ENCODE measurements at places on chromosomes 16 and 17. TPM values are rescaled to one million over a fixed set of nuclear protein-coding genes. Genes with fewer than 3 reads are reported as not detected.

GRCh38 chr16:67842509-67843342, 606 bp downstream of the THAP11 start:
- H3K27ac ChIP-seq: peak overlapping the region; percentile 100
- peaks cover 15% of the 10 kb centered on the region for H3K4me1 ChIP-seq
- peak; percentile 26 for DNase-seq

DNA sequence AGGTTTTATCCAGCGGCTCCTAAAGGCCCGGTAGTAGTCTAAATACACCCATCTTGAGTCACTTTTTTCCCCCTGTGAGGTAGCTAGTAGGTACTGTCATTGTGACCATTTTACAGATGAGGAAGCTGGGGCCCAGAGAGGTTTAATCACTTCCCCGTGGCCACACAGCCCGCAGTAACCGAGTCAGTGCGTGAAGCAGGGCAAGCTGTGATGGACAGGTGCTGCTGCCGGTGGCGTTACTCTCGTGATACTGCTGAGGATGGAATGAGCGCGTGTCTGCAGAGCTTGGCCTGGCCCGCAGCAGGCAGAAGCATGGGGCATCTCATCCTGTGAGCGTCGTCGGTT, 226.3 kb upstream of the CIBAR2 start:
- no peak overlapping the region for H3K4me3 ChIP-seq
- H3K4me1 ChIP-seq: peaks cover 3% of the 10 kb centered on the region
- H3K27me3 ChIP-seq: no peaks in the 10 kb centered on the region
- no peak for DNase-seq
- no peaks in the 10 kb centered on the region for H3K36me3 ChIP-seq

- H3K36me3 ChIP-seq: no peaks in the 10 kb centered on the region
- no peak for DNase-seq
- H3K4me3 ChIP-seq: no peak overlapping the region
- no peaks in the 10 kb centered on the region for H3K27me3 ChIP-seq
These were observed 12.5 kb downstream of the ABAT start for GRCh38 chr16:8686879-8687278.

- H3K27ac ChIP-seq: no peak overlapping the region
- no peak overlapping the region for H3K4me3 ChIP-seq
- no peaks in the 10 kb centered on the region for H3K27me3 ChIP-seq
- peaks cover 6% of the 10 kb centered on the region for H3K36me3 ChIP-seq
- no peak for DNase-seq
These were observed 10.7 kb downstream of the ZNF205 start for GRCh38 chr16:3122926-3123570.

GRCh38 chr16:55468352-55468990, 10.5 kb upstream of the MMP2 start:
- H3K27me3 ChIP-seq: no peaks in the 10 kb centered on the region
- DNase-seq: no peak
- no peak overlapping the region for H3K4me3 ChIP-seq
- no peaks in the 10 kb centered on the region for H3K4me1 ChIP-seq
- H3K36me3 ChIP-seq: no peaks in the 10 kb centered on the region
- no peak overlapping the region for H3K27ac ChIP-seq

- H3K4me1 ChIP-seq: no peaks in the 10 kb centered on the region
- H3K27ac ChIP-seq: no peak overlapping the region
- no peak for DNase-seq
- H3K4me3 ChIP-seq: no peak overlapping the region
- no peaks in the 10 kb centered on the region for H3K36me3 ChIP-seq
These were observed 62.0 kb upstream of the ZNF750 start for GRCh38 chr17:82901856-82902255.

DNA sequence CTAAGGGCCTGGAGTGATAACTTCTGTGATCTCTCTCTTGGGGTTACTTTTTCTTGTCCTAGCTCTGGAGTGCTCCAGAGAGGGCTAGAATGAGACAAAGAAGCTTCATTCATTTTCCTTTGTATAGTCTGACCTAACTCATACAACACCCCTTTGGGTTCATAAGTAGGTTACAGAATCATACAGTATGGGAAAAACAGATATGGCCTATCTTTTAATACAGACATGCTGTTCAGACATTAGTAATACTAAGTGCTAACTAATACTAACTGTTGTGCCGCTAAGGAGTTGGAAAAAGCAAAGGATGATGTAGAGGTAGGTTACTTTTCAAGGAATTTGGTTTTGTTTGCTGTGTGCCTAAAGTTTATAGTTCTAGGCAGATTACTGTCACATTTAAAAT, 84.7 kb downstream of the NLK start:
- no peak for DNase-seq
- H3K27ac ChIP-seq: no peak overlapping the region
- no peaks in the 10 kb centered on the region for H3K4me1 ChIP-seq
- H3K36me3 ChIP-seq: no peaks in the 10 kb centered on the region
- no peak overlapping the region for H3K4me3 ChIP-seq

GRCh38 chr16:67241008-67241900, 6.0 kb downstream of the FHOD1 start:
- no peaks in the 10 kb centered on the region for H3K36me3 ChIP-seq
- no peak overlapping the region for H3K4me3 ChIP-seq
- DNase-seq: peak; percentile 73
- peaks cover 24% of the 10 kb centered on the region for H3K4me1 ChIP-seq

DNA sequence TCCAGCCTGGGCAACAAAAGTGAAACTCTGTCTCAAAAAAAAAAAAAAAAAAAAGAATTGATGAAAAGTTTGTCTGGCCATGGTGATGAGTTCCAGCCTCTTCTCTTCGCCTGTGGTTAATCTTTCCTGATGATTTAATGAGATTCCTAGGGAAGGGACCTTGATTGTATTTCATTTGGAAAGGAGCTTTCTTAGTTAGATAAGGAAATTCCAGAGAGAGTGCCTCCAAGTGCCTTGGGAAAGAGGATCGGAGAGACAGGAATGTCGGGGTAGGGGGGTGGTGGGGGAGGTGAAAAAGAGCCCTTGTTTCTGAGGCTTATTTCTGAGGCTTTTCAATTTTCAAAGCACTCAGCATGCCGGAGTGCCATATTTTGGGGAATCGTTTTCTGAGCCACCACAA, 93.2 kb upstream of the SIAH1 start:
- H3K4me1 ChIP-seq: no peaks in the 10 kb centered on the region
- H3K4me3 ChIP-seq: no peak overlapping the region
- no peaks in the 10 kb centered on the region for H3K36me3 ChIP-seq
- no peaks in the 10 kb centered on the region for H3K27me3 ChIP-seq
- no peak for DNase-seq

GRCh38 chr17:72646176-72646575, 446.3 kb downstream of the SLC39A11 start:
- H3K27ac ChIP-seq: no peak overlapping the region
- no peak overlapping the region for H3K4me3 ChIP-seq
- H3K4me1 ChIP-seq: no peaks in the 10 kb centered on the region
- no peak for DNase-seq
- no peaks in the 10 kb centered on the region for H3K27me3 ChIP-seq
- H3K36me3 ChIP-seq: no peaks in the 10 kb centered on the region

GRCh38 chr17:72640415-72641165, 451.9 kb downstream of the SLC39A11 start:
- no peak overlapping the region for H3K27ac ChIP-seq
- H3K36me3 ChIP-seq: no peaks in the 10 kb centered on the region
- H3K4me1 ChIP-seq: no peaks in the 10 kb centered on the region
- no peaks in the 10 kb centered on the region for H3K27me3 ChIP-seq
- DNase-seq: peak; percentile 30

GRCh38 chr16:17556276-17557052, 85.7 kb upstream of the XYLT1 start:
- no peaks in the 10 kb centered on the region for H3K4me1 ChIP-seq
- H3K36me3 ChIP-seq: no peaks in the 10 kb centered on the region
- H3K27ac ChIP-seq: no peak overlapping the region
- no peaks in the 10 kb centered on the region for H3K27me3 ChIP-seq
- no peak overlapping the region for H3K4me3 ChIP-seq

- H3K27ac ChIP-seq: no peak overlapping the region
- DNase-seq: no peak
- H3K4me3 ChIP-seq: no peak overlapping the region
These were observed 74.7 kb downstream of the YPEL2 start for GRCh38 chr17:59405944-59406705.

- H3K27ac ChIP-seq: no peak overlapping the region
- no peaks in the 10 kb centered on the region for H3K27me3 ChIP-seq
- no peaks in the 10 kb centered on the region for H3K36me3 ChIP-seq
- peaks cover 3% of the 10 kb centered on the region for H3K4me1 ChIP-seq
- H3K4me3 ChIP-seq: no peak overlapping the region
These were observed 12.7 kb upstream of the DOC2B start for GRCh38 chr17:193841-194806.

TMEM238L gene
- 12.0 TPM for total RNA-seq

HBA2 gene
- total RNA-seq: 7.4 TPM
